ENCODE measurements at places on chromosomes 5 and 9. TPM values are rescaled to one million over a fixed set of nuclear protein-coding genes. Genes with fewer than 3 reads are reported as not detected.

DNA sequence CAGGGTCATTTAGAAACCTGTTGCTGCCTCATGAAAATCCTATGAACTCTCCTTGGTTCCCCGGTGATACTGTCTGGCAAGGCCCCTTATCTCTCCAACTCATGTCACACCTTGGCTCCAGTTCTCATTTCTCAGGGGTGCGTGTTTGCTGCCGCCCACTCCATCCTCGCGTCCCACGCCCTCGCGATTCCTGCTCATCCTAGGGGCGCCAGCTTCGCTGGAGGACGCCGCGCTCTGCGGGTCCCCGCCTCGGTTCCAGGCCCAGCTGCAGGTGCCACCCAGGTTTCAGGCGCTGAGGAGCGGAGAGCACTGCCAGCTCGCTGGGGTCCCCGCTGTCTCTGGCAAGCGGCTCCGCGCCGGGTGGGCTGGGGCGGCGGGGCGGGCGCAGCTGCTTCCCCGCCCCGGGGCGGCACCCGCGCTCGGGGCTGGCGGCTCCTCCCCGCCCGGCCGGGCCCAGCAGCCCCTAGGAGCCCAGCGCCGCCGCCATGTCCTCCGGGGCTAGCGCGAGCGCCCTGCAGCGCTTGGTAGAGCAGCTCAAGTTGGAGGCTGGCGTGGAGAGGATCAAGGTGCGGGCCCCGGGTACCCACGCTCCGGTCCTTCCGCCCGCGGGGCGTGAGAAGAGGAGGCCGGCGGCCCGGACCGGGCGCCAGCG lies at the start of gene GNG10:
Gene GNG10, plus strand, starts transcription at position 456 of the 652 bp plus-strand sequence. Its CDS starts 30 bp downstream, at position 486.
- H3K27ac ChIP-seq, result peak within 1 kb of the TSS; percentile 96
- peaks cover 30% of the 10 kb centered on the region for H3K4me1 ChIP-seq
- no peaks in the 10 kb centered on the region for H3K27me3 ChIP-seq
- H3K4me3 ChIP-seq, result peak within 1 kb of the TSS; percentile 98
- DNase-seq, result peak; percentile 67

- H3K27ac ChIP-seq, result peak overlapping the region; percentile 99
- H3K27me3 ChIP-seq, result no peaks in the 10 kb centered on the region
- peaks cover 4% of the 10 kb centered on the region for H3K36me3 ChIP-seq
- peaks cover 87% of the 10 kb centered on the region for H3K4me1 ChIP-seq
- DNase-seq, result no peak
- H3K4me3 ChIP-seq, result peak overlapping the region; percentile 85
Observed at GRCh38 chr9:131668057-131668438, 71.8 kb downstream of the RAPGEF1 start.

DNA sequence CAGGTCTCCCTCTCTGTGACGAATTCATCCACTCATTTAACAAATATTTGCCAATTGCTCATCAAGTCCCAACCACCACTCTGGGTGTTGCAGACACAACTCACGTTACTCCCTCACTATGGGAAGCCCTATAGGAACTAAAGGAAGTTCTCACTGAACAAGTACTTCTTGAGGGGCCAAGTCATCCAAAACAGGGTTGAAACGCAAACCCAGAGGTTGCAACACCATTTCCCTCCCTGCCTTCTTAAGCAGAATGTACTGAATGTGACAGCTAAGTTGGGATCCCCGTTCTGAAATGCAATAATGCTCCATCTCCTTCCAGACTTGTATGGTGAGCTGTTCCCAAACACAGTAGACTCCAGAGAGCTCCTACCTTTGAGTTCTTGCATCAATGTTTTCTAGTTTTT lies 34.3 kb downstream of the EPB41L4B start:
- H3K27me3 ChIP-seq, result peaks cover 14% of the 10 kb centered on the region
- H3K27ac ChIP-seq, result no peak overlapping the region
- H3K36me3 ChIP-seq, result no peaks in the 10 kb centered on the region
- no peaks in the 10 kb centered on the region for H3K4me1 ChIP-seq

DNA sequence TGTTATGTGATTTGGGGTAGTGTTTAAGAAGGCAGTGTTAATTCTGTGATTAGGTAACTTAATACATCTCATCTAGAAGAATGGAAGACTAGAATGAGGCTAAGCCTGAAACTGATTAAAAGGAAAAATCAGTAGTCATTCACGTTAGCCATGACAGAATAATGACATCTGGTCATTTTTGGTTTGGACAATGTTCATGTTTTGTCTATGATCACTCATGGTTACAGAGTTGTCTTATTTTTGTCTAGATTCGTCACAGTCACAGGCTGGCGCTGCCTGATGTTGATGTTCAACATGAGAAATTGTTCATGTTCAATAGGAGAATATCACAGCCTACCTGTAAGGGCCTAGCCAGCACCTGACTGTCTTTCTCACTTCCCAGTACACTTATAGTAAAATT lies 9.5 kb upstream of the DOCK2 start:
- H3K36me3 ChIP-seq, result no peaks in the 10 kb centered on the region
- H3K4me3 ChIP-seq, result no peak overlapping the region
- H3K27ac ChIP-seq, result no peak overlapping the region
- no peaks in the 10 kb centered on the region for H3K4me1 ChIP-seq

DNA sequence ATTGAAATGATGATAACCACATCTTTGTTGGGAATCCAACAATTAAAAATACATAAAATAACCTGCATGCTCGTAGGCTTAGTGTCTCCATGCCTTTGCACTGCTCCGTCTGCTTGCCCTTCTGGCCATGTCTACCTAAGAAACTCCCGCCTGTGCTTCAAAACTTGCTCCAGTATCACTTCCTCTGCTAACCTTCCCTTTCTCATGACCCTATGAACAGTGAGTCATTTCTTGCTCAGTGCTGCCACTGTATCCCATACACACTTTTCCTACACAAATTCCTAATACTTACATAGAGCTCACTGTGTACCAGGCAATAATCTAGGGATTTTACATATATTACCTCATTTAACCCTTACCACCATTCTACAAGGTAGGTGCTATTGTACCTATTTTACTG lies 33.5 kb downstream of the TMEM245 start:
- no peak overlapping the region for H3K27ac ChIP-seq
- no peaks in the 10 kb centered on the region for H3K27me3 ChIP-seq
- peaks cover 11% of the 10 kb centered on the region for H3K36me3 ChIP-seq
- H3K4me3 ChIP-seq, result no peak overlapping the region

GRCh38 chr9:36903541-36904435 lies 130.3 kb downstream of the PAX5 start:
- H3K27ac ChIP-seq, result peak overlapping the region; percentile 90
- DNase-seq, result no peak
- H3K27me3 ChIP-seq, result no peaks in the 10 kb centered on the region
- no peak overlapping the region for H3K4me3 ChIP-seq
- H3K36me3 ChIP-seq, result peaks cover 17% of the 10 kb centered on the region
- H3K4me1 ChIP-seq, result peaks cover 61% of the 10 kb centered on the region

DNA sequence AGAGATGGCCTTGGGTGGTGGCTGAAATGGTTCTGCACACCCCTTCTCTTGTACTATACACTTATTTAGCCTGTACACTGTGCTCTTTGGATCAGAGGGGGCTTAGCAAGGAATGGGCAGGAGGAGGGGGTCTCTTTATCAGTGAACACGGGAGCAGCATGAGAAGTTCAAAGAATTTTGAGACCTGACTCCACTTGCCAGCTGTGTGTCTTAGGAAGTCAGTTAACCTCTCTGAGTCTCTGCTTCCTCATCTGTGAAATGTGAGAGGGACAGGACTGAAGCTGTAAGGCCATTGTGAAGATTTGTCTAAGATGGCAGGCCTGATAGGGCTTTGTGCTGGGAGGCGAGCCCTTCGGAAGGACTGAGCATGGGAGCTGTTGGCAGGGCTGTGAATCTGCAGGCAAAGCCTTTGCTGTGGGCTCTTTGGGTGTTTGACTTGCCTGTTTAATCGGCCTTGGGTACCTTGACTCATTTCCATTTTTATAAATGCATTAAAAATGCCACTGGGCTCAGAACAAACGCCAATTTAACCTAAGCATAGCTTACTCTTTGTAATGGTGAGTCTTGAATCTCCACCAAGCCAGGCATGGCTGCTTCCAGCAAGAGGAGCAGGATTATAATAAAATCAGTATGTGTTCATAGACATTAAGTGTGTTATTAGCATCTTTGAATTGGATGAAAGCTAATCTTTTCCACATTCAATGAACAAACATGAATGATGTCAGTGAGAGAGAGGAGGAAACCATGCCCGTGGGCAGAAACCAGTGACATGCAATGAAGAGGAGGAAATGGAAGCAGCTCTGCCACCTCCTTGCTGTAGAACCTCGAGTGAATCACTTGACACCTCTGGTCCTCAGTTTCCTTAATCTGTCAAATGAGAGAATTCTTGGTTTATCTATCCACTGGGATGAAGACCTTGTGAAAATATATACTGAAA lies 89.4 kb downstream of the MACROH2A1 start:
- H3K4me1 ChIP-seq, result no peaks in the 10 kb centered on the region
- H3K36me3 ChIP-seq, result no peaks in the 10 kb centered on the region
- H3K27ac ChIP-seq, result no peak overlapping the region
- DNase-seq, result no peak

Gene PIP5K1B
- 6.8 TPM for polyA plus RNA-seq

Gene SLCO6A1
- not detected for polyA plus RNA-seq

Gene PCDHGB2
- 0.74 TPM for polyA plus RNA-seq
